ENCODE measurements at places on chromosomes 2 and 18. TPM values are rescaled to one million over a fixed set of nuclear protein-coding genes. Genes with fewer than 3 reads are reported as not detected.

The CRYGD gene
- total RNA-seq = not detected

The TMEM182 gene
- total RNA-seq = 3.3 TPM

The IL36RN gene
- total RNA-seq = 0.69 TPM

The AMER3 gene
- not detected for total RNA-seq

The SIX3 gene
- total RNA-seq = not detected

The PFN4 gene
- total RNA-seq = not detected

The TMEM198 gene
- total RNA-seq = 1.6 TPM

The TEX44 gene
- total RNA-seq = not detected

The ITPRIPL1 gene
- 4.2 TPM for total RNA-seq

GRCh38 chr2:152335016-152335725 is at the start of gene FMNL2:
Gene FMNL2, plus strand, starts transcription at chr2:152335174.
- DNase-seq = peak; percentile 49

GRCh38 chr2:15780912-15781574 is 159.3 kb upstream of the MYCN start:
- no peak for DNase-seq

- DNase-seq = no peak
Measured at GRCh38 chr2:149724091-149724490, 136.5 kb upstream of the MMADHC start.

GRCh38 chr2:140624200-140624599 is 1506.6 kb downstream of the LRP1B start:
- no peak for DNase-seq

DNA sequence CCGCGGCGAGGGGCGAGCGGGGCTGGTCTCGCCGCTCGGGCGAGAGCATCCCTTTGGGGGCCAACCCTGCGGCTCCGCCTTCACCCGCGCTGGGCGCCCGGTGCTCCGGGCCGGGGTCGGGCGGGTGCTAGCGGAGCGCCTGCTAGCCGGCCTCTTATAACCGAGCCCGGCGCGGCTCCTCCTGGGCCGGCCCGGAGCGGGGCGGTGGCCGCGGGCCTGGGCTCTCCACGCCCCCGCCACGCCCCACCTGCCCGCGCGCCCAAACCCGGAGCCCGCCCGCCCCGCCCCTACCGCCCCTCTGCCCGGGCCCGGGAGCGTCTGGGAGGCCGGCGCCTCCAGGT is at the start of gene FOXI3:
TSS of gene FOXI3 (minus strand) at position 129 of the 341 bp plus-strand sequence. CDS start 158 bp downstream, outside the sequence.
- DNase-seq = no peak

- peak; percentile 98 for DNase-seq
Measured at GRCh38 chr2:19801367-19802080, 100.3 kb downstream of the TTC32 start.

GRCh38 chr2:142504754-142505153 is 372.7 kb upstream of the KYNU start:
- DNase-seq = no peak

- DNase-seq = peak; percentile 43
Measured at GRCh38 chr2:171763602-171764001, 76.3 kb downstream of the DYNC1I2 start.

DNA sequence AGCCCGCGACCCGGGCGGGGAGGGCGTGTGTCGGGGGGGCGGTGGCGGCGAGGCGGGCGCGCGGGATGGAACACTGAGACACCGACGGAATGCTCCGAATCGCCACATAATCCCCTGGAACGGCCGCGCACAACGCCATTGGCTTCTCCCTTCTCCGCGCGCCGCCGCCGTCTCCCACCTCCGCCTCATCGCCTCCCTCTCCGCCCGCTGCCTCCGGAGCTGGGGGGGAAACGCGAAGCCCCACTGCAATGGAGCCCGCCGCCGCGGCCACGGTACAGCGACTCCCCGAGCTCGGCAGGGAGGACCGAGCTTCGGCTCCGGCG is at the start of gene PHLPP1:
TSS of gene PHLPP1 (plus strand) at position 106 of the 323 bp plus-strand sequence. CDS start at position 249, 143 bp downstream.
- DNase-seq = no peak

DNA sequence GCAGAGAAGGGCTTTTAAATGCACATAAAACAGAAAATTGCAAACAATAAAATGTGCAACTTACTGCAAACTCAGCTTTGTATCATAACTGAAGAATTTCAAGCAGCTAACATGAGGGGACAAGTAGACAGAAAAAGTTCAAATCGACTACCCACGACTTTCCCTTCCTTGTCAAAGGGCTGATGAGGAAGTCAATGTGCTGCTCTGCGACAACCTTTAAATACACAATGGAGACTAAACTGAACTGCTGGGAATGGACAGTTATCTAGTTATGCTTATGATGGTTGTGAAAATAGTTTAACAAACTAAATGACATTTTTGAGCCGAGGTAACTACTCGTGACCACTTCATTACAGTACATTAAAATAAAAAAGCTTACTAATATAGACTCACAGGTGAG is 84.1 kb downstream of the INO80D start:
- DNase-seq = no peak

- DNase-seq = peak; percentile 95
Measured at GRCh38 chr2:200888704-200889625, at the start of the genes NIF3L1 and PPIL3. Gene NIF3L1, plus strand, starts transcription at chr2:200889371. Its CDS starts 2,573 bp downstream, at chr2:200891944. Gene PPIL3, minus strand, starts transcription at chr2:200889077. Its CDS starts 1,462 bp downstream, at chr2:200887615.

GRCh38 chr2:178066890-178067669 is 5.5 kb downstream of the PDE11A start:
- DNase-seq = peak; percentile 88

DNA sequence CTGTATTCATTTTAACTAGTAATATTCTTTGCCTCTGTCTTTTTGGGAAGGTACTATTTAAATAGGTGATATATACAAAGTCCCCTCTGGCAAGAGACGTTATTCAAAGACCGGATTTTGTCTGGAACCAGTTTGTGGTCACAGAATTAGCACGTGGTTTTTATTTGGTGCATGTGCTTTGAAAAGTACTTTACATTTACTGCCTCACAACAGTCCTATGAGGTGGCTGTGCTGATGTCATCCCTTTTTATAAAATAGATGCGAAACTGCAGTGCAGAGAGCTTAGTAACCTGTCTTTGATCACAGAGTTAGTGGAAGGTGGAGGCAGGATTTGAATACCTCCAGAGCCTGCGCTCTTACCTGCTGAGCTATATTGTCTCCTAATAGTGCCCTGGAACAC is 4.0 kb downstream of the LPIN1 start:
- DNase-seq = peak; percentile 43

DNA sequence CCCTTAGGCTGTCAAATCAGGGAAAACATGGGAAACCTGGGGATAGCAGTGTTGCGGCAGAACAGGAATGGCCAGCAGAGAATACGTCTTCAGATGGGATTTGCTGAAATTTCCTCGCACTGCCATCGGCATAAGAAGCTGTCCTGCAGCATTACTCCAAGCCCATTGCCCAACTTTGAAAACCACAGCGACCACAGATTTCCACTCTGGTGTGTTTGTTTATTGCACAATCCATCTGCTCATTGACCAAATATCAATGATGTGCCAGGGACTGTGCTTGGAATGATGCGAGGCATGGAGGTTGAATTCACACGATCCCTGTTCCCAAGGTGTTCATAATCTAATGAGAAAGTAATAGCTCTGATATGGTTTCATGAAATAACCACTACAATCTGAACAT is 383.3 kb upstream of the MYT1L start:
- no peak for DNase-seq

DNA sequence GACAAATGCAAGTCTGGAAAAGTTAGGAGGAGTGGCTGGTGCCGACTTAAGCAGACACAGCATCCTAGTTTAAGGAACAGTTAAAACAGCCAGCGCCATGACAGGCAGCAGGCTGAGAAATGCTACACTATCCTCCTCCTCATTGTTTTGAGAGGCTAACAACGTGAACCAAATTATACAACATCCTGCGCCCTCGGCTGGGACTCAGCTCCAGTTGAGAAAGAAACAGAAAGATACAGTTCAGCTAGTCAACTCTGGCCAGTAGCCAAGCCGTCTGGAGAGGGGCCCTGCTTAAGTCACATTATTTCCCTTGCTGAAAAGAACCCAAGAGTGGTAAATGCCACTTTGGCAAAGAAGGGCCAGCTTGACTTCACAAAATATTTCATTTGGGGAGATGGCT is 90.2 kb downstream of the BCL11A start:
- no peak for DNase-seq

GRCh38 chr18:43303376-43303775 is 26.1 kb upstream of the SYT4 start:
- DNase-seq = peak; percentile 26

GRCh38 chr2:54629914-54630857 is 93.3 kb upstream of the EML6 start:
- DNase-seq = peak; percentile 96

GRCh38 chr2:189444322-189444721 is 3.0 kb downstream of the WDR75 start:
- peak; percentile 37 for DNase-seq

GRCh38 chr2:164073101-164074074 is 337.6 kb upstream of the FIGN start:
- DNase-seq = peak; percentile 4

DNA sequence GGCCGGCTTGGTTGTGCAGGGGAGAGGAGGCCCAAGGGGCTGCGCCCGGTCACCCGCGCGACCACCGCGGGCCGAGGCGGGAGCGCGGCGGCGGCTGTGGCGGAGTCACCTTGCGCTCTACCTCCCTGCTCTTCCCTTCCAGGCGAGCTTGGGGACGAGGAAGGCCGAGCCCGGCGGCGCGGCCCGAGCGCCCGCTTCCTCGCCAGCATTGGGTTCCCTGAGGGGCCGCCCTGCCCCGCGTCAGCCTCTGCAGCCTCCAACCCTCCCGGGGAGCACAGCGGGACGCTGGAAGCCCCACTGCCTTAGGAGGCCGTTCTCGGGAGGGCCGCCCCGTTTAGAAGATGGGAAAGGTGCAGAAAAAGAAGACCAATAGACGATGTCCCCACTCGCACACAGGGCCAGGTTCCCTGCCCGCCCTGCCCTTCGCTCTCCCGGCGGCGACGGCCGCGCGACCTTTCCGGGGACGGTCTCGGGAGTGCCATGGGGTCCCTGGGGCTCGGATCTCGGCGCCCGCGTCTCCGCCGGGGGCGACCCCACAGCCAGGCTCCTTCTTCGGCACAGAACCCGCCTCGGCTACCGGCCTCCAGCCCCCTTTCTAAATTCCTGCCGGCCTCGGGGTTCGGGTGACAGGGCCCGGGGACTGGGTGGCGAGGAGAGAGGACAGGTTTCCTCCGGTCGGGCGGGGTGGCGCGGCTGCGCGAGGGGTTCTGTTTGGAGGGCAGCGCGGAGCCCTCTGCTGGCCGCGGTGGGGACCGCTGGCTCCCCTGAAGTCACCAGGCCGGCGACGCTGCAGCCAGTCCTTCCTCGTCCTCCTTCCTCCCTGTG is 85.5 kb downstream of the HS6ST1 start:
- DNase-seq = peak; percentile 26

DNA sequence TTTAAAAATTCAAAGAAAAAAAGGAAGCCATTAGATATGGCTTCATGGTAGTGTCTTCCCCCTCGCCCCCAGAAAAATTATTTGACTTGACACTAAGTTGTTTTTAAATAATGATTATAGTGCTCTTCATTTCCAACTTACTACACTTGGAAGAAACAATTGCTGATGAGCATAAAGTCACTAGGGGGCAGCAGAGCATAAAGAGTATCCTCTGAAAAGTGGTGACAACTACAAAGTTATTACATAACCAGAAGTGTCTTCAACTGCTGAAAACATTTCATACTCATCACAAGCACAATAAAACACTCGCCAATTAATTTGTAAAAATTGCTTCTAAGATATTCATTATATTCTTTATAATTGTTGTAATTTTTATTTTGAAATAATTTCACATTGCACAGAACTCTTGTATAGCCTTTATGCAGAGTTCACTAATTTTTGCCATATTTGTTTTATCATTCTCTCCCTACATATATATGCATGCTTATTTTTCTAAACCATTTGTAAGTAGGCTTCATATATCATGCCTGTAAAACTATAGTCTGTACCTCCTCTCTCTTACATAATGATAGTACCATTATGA is 54.9 kb downstream of the EXOC6B start:
- peak; percentile 74 for DNase-seq

GRCh38 chr2:637804-638203 is 39.4 kb downstream of the TMEM18 start:
- DNase-seq = peak; percentile 6

Data from renal cortical epithelial cell (primary cell).